Right cardiac atrium (tissue), 5 donors: ENCODE measurements at places on chromosomes 2 and 18.

DNA sequence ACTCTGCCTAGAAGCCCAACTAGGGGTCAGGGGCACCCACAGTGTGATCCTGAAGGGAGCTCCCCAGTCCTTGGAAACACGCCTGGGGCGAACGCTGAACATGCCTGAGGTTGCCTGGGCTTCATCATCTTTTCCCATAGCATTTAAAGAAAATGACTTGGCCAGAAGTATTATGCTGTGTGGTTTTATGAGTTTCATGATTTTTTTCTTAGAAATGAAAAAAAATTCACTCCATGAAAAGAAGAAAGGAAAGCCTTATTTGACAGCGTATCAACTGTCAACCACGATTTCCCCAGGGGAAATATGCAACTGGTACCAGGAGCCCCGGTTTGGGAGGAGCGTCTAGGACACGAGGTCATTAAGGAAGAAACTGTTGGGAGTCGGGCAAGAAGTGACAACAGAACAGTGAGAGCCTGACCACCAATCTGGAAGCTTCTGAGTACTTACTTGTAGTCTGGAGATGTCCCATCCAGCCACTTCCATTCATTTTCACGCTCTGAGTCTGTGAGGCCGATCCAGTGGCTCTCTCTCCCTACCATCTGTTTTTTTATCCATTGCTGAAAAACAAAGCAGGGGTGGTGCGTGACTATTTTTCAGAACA is 63.5 kb upstream of the THOC1 start:
- DNase-seq: no peak

- no peak for DNase-seq
Observed at GRCh38 chr2:129205176-129205575, 774.3 kb upstream of the RAB6C start.

GRCh38 chr2:18123211-18123570 is 244.7 kb downstream of the KCNS3 start:
- no peak for DNase-seq

- no peak for DNase-seq
Observed at GRCh38 chr2:75675908-75676307, 29.3 kb downstream of the MRPL19 start.

DNA sequence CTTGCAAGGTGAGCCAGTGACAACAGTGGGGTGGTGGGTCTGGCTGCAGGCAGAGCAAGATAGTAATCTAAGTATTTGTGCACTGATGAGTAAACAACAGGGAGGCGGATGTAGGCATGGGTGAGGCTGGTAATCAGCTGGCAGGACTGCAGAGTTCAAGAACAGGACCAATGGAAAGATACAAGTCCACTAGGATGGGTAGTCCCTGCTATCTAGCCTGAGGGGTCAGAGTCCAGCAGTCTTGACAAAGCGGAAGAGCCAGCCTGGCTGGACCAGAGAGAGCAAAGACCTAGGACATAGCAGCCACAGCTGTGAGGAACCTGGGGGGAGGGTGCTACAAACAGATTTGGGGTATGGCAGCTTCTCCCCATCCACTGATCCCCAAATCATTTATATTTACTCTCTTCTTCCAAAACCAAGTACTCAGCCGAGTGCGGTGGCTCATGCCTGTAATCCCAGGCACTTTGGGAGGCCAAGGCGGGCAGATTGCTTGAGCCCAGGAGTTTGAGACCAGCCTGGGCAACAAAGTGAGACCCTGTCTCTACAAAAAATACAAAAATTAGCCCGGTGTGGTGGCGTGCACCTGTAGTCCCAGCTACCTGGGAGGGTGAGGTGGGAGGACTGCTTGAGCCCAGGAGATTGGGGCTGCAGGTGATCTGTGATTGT is 25.9 kb downstream of the VIL1 start:
- no peak for DNase-seq

DNA sequence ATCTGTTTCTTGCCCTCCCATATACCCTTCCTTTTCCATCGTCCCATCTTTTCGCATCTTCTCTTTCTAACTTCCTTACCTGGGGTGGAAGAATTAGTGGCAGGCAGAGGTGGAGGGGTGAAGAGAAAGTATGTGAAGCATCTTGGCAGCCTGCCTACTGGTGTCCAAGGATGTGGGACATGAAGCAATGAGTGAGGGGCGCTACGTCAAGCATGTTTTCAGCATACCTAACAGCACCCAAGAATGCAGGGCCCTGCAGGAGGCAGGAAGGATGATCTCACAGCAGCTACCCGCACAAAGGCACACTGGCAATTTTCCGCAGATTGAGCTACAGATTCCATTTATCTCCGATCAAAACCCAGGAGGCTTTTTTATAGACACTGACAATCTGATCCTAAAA is 42.2 kb downstream of the METTL4 start:
- no peak for DNase-seq

GRCh38 chr2:202757339-202757738 is 114.2 kb downstream of the ICA1L start:
- no peak for DNase-seq

- DNase-seq: no peak
Observed at GRCh38 chr2:26988058-26988860, 17.8 kb downstream of the MAPRE3 start.

DNA sequence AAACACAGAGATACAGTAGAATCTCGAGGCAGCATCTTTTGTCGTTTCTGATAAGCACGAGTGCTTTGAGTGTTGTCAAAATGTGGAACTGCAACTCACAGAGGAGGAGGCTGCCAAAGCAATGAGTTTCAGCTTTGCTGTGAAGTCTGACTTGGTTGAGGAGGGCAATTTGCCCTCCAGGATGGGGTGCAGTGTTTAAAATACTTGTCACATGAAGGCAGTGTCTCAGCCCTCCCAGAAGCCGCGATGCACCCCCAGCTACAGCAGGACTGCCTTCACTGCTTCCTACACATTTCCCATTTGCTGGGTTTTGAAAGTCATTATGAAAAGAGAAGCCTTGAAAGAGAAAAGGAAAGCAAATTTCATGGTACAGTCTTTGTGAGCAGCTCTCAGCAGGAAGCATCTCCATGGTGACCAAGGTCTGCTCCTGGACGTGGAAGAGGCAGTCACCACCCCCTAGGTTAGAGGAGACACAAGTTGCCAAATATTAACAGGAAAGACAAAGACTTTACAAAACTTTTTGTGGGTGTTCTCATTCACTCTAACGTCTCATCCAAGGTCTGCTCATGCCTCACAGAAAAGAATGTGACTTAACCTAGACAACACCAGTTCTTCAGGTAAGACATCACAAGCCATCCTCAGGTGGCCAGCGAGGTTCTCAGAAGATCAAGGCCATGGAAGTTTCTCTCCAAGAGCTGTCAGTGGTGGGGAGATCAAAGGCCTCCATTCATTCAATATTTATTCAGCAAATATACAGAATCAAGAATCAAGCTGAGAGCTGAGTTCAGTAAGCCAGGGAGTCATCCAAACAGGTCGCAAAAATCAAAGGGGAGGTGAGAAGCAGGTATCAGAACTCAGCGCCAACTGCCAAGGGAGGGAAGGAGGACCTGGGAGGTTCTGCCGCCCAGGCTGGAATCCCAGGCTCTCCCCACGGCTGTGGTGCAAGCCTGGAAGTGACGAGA is 476.0 kb downstream of the EIPR1 start:
- no peak for DNase-seq

- DNase-seq: no peak
Observed at GRCh38 chr2:179692610-179693009, 168.8 kb downstream of the ZNF385B start.

DNA sequence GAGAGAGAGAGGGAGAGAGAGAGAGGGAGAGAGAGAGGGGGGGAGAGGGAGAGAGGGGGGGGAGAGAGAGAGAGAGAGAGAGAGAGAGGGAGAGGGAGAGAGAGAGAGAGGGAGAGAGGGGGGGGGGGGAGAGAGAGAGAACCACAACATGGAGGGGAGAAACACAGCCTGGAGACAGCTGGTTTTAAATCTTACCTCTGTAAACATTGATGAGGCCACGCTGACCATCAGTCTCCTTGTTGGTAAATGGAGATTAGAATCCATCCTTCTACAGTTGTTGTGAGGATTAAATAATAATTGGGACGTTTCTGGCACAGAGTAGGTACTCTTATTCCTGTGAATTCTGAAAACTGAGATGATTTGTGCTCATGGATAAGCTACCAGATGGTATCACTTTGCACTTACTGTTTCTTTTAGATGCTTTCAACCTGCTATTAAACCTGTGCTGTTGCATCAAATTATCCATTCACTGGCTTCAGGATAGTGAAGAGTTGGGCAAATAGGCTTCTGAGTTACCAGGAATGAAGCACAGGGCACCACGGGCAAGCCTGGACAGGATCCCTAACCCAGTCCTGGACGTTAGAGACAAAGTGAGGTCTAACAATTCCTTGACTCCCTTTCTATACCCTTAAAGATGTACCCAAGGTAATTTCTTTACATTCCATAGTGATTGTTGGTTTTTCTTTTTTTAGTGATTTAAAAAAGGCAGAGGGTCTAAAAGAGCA is 318.1 kb downstream of the ZNF521 start:
- no peak for DNase-seq
